ENCODE measurements at places on chromosomes 5 and 9.

DNA sequence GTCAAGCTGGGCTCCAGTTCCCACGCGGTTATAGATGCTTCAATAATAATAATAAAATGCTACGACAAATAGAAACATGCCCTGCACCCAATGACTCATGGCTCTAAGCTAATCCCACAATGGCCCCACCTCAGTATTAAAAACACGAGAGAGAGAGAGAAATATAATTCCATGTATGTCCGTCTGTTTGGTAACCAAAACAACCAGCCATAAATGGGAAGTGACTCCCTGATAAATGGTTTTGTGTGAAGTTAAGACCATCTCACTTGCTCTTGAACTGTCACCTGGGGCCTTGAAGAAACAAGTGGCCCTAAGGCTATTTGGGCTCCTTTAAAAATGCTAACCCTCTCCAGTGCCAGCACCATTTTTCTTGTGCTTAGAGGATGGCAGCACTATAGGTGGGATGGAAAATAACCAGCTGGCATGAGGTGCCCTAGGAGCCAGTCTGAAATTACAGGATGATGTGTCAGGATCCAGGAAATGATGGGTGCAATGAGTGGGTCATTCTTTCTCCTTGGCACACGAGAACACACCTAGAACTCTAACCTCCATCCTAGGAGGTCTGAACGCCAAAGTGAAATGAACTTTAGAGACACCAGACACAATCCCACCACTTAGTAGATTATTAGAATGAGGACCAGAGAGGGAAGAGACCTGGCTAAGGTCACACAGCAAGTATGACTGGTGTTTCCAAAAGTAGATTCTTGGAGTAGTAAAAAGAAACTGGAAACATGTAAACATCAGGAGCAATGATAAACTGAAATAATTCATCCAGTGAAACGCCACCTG, 35.7 kb upstream of the ADRB2 start:
- no peak for DNase-seq

- no peak for DNase-seq
Measured at GRCh38 chr9:133355881-133356357, 368 bp downstream of the SURF1 start.

DNA sequence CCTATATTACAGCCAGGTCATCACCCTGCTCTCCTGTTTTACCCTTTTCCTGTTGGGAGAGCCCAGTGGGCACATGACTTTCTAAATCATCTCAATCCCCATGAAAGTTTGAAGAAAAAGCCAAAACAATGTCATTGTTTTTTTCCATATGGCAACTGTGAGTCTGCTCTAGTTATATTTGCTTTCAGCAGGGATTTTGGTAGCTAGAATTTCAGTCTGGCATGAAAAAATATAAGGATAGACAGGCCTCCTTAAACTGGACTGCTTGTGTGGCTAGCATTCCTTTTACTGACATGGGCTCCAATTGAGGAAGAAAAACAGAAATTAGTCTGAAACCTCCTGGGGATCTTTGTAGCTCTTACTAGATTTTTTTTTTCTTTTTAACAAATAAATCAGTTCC, 25.6 kb downstream of the MOCS2 start:
- no peak for DNase-seq

GRCh38 chr5:163623986-163624385, 118.6 kb downstream of the MAT2B start:
- no peak for DNase-seq

DNA sequence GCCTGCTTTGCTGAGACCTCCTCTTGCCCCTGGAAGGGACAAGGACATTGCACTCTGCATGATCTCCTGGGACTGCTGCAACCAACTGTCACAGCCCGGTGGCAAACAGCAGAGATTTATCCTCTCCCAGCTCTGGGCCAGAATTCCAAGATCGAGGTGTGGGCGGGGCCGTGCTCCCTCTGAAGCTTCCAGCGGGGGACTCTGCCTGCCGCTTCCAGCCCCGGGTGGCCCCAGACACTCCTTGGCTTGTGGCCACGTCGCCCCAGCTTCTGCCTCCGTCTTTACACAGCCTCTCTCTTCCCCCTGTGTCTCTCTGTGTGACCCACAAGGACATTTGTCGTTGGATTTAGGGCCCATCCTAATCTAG, 67.1 kb downstream of the COL5A1 start:
- DNase-seq: no peak

GRCh38 chr5:81848362-81848880, 97.5 kb upstream of the SSBP2 start:
- no peak for DNase-seq

GRCh38 chr9:100112677-100113336, 13.8 kb downstream of the INVS start:
- no peak for DNase-seq

DNA sequence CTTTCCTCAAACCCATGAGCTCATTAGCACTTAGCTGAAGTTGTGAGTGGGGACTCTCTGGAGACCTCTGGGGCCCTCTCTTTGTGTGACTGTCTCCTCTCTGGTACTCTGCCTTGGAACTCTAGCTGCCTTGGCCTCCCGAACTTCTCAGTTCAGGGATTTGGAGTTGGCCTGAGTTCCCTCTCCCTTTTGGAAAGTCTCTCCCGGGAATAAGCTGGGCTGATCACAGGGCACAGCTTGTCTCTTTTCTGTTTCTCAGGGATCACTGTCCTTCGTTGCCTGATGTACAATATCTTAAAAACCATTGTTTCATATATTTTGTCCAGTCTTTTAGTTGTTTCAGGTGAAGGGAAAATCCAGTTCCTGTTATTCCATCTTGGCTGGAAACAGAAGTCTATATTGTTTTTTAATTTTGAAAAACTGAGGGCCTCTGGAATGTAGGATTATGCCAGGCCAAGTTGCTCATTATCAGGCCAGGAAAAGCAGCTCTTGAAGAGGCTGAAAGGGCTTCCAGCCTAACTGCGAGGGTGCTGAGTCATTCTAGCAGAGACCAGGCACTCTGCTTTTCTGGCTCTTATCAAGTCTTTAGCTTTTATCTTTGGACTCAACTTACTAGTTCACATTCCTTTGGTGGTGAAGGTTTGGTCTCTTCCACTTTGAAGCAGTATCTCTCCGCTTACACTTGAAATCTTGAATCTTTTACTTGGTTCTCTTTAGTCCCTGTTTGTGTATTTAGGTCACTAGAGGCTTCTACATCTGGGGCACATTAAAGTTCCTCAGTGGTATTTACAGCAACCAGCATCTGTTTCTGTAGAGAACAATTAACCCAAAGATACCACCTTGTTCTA, 8.4 kb upstream of the RGS3 start:
- peak; percentile 60 for DNase-seq

DNA sequence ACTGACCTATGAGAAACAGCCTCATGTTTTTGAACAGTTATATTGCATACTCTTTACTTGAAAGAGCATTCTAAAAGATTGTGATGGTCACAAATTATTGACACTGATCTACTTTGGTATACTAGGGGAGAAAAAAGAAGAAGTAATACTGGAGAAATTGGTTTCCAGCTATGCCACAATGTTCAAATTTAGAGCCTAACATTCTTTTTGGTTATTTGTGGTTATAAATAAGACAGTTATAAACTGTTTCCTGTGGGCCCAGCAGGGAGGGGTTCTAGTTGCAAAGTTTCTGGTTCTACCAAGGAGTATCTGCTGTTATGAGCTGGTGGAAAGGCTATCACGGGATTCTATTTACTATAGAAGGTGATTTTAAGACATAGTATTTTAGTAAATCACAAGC, 4.8 kb downstream of the CWC27 start:
- DNase-seq: no peak

DNA sequence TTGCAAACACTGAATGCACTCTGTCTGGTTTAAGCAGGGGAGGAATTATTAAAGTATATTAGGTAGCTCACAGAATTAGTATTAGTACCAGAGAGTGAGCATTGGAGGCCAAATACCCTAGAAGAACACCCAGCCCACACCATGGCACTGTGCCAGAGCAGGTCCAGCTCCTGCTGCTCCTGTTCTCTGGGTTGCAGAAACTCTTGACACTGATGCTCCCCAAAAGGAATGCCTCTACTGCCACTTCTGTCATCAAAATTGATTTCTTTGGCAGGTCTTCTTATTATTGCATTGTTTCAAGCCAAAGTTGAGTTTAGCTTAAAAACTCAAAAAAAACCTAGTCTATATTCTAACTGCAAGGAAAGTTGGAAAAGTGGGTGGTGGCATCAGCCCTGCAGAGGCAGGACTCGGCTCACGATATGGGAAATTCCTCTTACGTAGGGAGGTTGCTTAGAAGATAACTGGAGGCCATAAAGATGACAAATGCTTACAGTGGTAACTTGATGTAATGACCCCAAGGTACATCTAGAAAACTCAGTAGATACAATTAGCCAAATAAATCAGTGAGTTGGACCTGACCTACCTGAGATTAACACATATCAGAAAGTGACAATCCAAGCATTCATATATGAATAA, 123.4 kb downstream of the CD180 start:
- DNase-seq: no peak

GRCh38 chr5:161481922-161482321, 64.6 kb downstream of the GABRB2 start:
- no peak for DNase-seq

GRCh38 chr9:20623748-20624124, 1.4 kb upstream of the MLLT3 start:
- DNase-seq: no peak

GRCh38 chr9:30160570-30160969, 2223.9 kb upstream of the ACO1 start:
- no peak for DNase-seq

- DNase-seq: no peak
Measured at GRCh38 chr5:34556509-34556782, 99.7 kb upstream of the RAI14 start.

DNA sequence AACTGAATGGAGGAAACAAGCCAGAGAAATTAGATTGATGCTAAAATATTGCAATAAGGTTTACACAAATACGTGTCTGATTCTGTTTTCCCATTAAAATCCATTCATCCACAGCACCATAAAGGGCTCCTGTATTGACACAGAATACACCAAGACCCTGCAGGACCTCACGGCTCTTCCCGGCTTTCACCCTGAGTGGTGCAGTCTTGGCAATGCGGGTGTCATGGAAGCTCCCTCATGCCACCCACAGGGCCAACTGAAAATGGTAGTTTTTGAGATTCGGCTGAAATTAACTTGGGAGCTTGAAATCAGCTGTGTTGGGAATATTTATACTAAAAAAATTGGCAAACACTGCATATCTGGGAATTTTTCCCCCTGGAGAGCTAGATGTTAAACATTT, 17.3 kb upstream of the EXOC3 start:
- DNase-seq: no peak

DNA sequence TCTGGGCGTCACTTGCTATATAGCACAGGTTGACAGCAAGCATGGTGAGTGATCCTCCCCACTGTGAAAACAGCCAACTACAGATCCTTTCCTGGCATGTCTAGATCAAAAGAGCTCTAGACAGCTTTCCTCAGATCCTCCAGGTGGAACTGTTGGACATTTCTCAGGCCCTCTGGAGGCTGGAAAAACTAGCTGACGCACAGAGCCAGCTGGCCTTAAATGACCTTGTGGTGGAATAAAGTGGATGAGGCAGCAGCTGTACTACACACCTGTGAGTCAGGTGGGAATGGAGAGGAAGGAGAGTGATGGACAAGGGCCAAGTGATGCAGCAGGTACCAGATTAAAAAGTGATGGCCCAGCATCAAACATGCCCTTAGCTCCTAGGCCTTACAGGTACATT, 172.7 kb downstream of the TRIM32 start:
- no peak for DNase-seq

DNA sequence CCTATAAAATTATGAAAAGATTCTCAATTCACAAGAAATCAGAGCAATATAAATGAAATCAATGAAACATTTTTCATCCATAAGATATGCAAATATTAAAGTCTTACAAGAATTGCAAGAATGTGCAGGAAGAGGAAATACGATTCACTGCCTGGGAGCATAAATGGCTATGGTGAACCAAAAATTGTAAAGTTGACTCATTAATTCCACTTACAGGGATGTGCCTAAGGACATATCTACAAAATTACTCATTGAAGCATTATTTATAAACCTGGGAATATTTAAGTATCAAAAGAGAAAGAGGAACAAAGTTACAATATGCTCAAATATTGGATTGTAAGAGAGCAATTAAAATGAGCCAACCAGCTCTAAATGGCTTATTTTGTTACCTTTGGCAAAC, 6.9 kb upstream of the NIPSNAP3A start:
- no peak for DNase-seq

- no peak for DNase-seq
Measured at GRCh38 chr9:113962396-113962795, 86.3 kb downstream of the ZNF618 start.

GRCh38 chr5:168005936-168006335, 285.5 kb upstream of the WWC1 start:
- DNase-seq: no peak

GRCh38 chr5:8491254-8491653, 622.3 kb downstream of the MTRR start:
- no peak for DNase-seq

- peak; percentile 71 for DNase-seq
Measured at GRCh38 chr9:4740638-4741364, at the start of gene AK3. AK3 (minus strand) TSS chr9:4741202; CDS start chr9:4741087, 115 bp downstream.

DNA sequence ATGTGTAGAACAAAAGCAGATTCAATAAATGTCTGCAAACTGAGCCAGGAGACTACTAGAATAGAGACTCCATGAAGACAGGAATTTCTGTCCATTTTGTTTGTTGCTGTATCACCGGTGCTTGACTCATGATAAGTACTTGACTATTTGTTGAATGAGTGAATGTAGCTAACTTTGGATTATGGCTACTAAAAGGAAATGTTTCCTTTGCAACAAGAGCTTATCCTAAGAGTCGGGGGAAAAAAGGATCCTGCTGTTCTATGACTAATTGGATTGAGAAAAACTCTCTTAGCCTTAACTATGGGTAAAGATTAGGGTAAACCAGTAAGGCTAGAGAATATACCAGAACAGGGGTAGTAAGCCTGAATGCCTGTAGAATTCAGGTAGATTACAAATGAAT, 3.5 kb downstream of the PAIP1 start:
- no peak for DNase-seq

GRCh38 chr9:83005361-83005760, 57.6 kb downstream of the RASEF start:
- no peak for DNase-seq

GRCh38 chr5:53067641-53068040, 41.9 kb downstream of the MOCS2 start:
- DNase-seq: no peak

- no peak for DNase-seq
Measured at GRCh38 chr5:151030379-151030778, 10.0 kb downstream of the GPX3 start.

GRCh38 chr9:109304347-109304746, 16.5 kb downstream of the EPB41L4B start:
- no peak for DNase-seq

- DNase-seq: peak; percentile 31
Measured at GRCh38 chr5:106521701-106522100, 1149.0 kb downstream of the EFNA5 start.

DNA sequence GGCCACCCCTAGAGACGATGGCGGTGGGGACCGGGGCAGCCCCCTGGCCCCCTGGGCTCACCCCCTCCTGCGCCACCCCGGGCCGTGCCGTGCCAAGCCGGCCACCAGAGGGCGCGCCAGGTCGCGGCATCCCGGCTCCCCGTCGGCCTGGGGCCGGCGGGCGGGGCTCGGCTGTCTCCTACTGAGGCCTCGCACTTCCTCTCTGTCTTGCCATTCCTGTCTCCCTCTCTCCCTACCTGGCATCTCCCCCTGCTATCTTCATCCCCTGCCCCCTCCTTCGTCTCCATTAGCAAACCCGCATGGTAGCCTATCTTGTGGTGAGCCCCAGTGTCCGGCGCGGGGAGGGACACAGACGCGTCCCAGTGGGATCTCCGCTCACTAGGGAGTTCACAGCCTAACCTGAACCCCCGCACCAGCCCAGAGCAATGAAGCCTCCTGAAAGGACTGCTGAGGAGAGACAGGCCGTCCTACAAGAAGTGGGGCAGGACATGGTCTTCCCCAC, 29.8 kb upstream of the FABP6 start:
- peak; percentile 8 for DNase-seq

- DNase-seq: no peak
Measured at GRCh38 chr5:39409033-39409432, 15.7 kb downstream of the DAB2 start.

Data from fibroblast of the conjunctiva (primary cell).